HepG2 (cell line): ENCODE measurements at places on chromosomes 2 and 18.
A peak's percentile ranks its signal among the peaks of the same experiment; 100 is the strongest.

GRCh38 chr2:118047380-118047826, 33.5 kb upstream of the CCDC93 start:
- no peak overlapping the region for H3K4me3 ChIP-seq
- H3K27me3 ChIP-seq: no peaks in the 10 kb centered on the region
- no peak for DNase-seq
- no peak overlapping the region for H3K27ac ChIP-seq
- H3K4me1 ChIP-seq: peaks cover 18% of the 10 kb centered on the region; the same call in 1 of the 2 replicates

- no peaks in the 10 kb centered on the region for H3K4me1 ChIP-seq
- no peak for DNase-seq
- H3K27ac ChIP-seq: no peak overlapping the region
- 0 out of 3 replicates have a peak, but pooled peaks cover 8% of the 10 kb centered on the region for H3K27me3 ChIP-seq
- H3K36me3 ChIP-seq: no peaks in the 10 kb centered on the region
These were observed 342.1 kb downstream of the SLC4A3 start for GRCh38 chr2:219969508-219969907.

- no peaks in the 10 kb centered on the region for H3K36me3 ChIP-seq
- no peak for DNase-seq
- H3K4me1 ChIP-seq: peaks cover 13% of the 10 kb centered on the region
- no peak overlapping the region for H3K4me3 ChIP-seq
- H3K27ac ChIP-seq: no peak overlapping the region
- peaks cover 26% of the 10 kb centered on the region for H3K27me3 ChIP-seq
These were observed 81.6 kb downstream of the CIB4 start for GRCh38 chr2:26559556-26559955.

GRCh38 chr2:229343661-229344060, 72.6 kb upstream of the PID1 start:
- no peaks in the 10 kb centered on the region for H3K36me3 ChIP-seq
- H3K27me3 ChIP-seq: no peaks in the 10 kb centered on the region
- H3K4me3 ChIP-seq: no peak overlapping the region
- no peaks in the 10 kb centered on the region for H3K4me1 ChIP-seq
- DNase-seq: no peak

DNA sequence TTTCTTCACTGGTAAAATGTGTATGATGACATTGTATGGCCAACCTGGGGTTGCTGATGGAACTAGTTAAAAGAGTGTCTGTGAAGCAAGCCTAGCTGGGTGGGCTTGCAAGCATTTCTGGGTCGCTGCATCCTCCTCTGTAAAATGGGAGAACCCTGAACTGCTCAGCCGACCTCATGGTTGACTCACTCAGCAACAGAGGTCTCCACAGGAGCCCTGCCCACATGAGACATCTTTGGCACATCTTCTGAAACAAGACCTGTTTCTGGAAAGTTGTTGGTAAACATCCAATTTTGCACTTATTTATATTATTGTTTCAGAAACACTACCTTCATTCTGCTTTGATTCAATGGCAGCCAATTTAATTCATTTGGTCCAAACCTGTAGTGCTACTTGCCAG, 52.6 kb downstream of the BCL11A start:
- H3K27ac ChIP-seq: no peak overlapping the region
- no peak for DNase-seq
- no peaks in the 10 kb centered on the region for H3K36me3 ChIP-seq
- peaks cover 2% of the 10 kb centered on the region; the same call in 1 of the 2 replicates for H3K27me3 ChIP-seq
- H3K4me1 ChIP-seq: no peaks in the 10 kb centered on the region

GRCh38 chr18:51196118-51196810, 1.2 kb downstream of the MEX3C start:
- DNase-seq: no peak
- peaks cover 36% of the 10 kb centered on the region for H3K4me1 ChIP-seq
- H3K27ac ChIP-seq: peak overlapping the region; percentile 79
- peak overlapping the region; percentile 99 for H3K4me3 ChIP-seq

DNA sequence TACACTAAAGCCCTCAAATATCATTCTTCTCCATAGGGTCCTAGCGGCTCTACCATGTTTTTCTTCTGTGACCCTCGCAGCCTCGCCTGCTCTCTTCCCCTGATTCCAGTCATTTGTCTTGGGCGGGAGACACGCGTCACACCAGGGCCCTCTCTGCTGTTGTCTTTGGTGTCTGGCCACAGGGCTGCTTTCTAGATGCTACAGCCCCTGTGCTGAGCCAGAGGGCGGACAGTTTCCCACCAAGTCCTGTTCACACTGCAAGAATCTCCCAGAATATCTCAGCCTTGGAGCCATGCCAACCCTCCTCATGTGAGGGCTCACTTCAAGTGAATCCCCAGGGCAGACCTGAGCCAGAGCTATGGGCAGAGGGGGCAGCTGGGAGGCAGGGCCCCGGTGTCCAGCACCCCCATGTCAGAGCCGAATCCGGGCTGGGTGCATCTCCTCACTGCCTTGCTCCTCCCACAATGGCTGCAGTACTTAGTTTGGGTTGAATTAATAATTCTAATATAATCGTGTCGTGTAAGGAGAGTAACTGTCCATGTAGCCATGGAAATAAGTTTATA, 42.1 kb downstream of the DIPK1C start:
- peaks cover 45% of the 10 kb centered on the region; the same call in 2 of the 3 replicates for H3K27me3 ChIP-seq
- H3K4me3 ChIP-seq: no peak overlapping the region
- H3K36me3 ChIP-seq: no peaks in the 10 kb centered on the region
- H3K27ac ChIP-seq: no peak overlapping the region
- H3K4me1 ChIP-seq: no peaks in the 10 kb centered on the region

DNA sequence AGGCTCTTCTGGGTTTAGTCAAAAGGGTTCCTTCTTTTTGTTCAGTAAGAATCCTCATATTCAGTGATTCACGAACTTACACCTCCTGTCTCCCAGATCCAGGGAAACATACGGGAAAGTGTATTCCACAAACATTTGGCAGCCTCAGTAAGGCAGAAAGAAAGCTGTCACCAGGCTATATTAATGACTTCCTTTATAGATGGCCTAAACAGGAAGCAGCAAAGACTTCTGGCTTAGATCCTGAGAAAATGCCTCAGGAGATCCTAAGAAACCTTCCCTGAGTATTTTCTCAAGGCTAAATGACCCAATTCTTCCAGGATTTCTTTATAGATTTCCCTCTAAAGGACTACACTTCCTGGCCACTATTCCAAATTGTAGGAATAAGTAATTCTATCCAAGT, 1995.5 kb upstream of the CELF4 start:
- H3K27ac ChIP-seq: no peak overlapping the region
- H3K27me3 ChIP-seq: no peaks in the 10 kb centered on the region
- DNase-seq: no peak
- no peaks in the 10 kb centered on the region for H3K36me3 ChIP-seq
- H3K4me3 ChIP-seq: no peak overlapping the region

- no peaks in the 10 kb centered on the region for H3K4me1 ChIP-seq
- H3K36me3 ChIP-seq: no peaks in the 10 kb centered on the region
These were observed 22.5 kb downstream of the SLC14A2 start for GRCh38 chr18:45637546-45638327.

DNA sequence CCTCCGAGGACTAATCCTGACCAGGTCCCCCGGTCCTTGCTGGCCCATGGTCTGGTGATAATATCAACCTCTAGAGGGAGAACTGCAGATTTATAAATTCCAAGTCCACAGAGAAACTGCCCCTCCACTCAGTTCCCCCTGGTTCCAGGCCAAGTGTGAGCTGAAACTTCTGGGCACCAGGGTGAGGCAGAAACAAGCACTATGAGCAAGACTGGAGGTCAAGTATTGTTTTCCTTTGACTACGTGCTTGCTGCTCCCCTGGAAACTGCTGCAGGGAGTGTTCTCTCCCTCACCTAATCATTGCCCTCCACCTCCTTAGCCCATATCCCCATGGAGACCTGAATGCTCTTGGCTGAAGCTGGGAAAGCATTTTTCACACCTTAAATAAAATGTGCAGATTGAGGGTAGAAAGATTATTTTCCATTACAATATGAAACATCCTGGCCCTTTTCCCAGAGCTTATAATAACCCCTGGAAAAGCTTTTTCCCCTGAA, 135.2 kb downstream of the RDH14 start:
- no peak for DNase-seq
- no peak overlapping the region for H3K27ac ChIP-seq
- H3K4me3 ChIP-seq: no peak overlapping the region
- H3K36me3 ChIP-seq: no peaks in the 10 kb centered on the region
- H3K27me3 ChIP-seq: no peaks in the 10 kb centered on the region

DNA sequence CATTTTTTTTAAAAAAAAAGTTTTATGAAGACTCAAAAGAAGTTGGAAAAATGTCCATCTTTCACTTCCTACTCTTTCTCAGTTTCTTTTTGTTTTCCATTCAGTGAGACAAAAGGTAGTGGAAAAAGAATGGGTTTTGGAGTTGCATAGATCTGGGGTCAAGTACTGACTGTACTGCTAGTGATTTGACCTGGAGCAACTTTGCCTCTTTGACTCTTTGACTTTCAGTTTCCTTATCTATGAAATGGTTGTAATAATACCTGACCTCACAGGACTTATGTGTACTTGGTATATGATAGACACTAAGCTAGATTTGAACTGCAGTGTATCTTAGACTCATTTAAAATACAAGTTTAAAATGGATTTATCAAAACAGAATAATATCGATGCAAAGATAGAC, 3.5 kb upstream of the KCNE4 start:
- no peaks in the 10 kb centered on the region for H3K4me1 ChIP-seq
- no peaks in the 10 kb centered on the region for H3K36me3 ChIP-seq
- DNase-seq: no peak
- no peak overlapping the region for H3K4me3 ChIP-seq
- no peak overlapping the region for H3K27ac ChIP-seq
- H3K27me3 ChIP-seq: no peaks in the 10 kb centered on the region; the same call in none of the 2 replicates

GRCh38 chr2:191103774-191104173, 47.0 kb downstream of the STAT4 start:
- no peaks in the 10 kb centered on the region for H3K4me1 ChIP-seq
- H3K4me3 ChIP-seq: no peak overlapping the region
- no peak overlapping the region for H3K27ac ChIP-seq
- H3K27me3 ChIP-seq: peaks cover 3% of the 10 kb centered on the region; the same call in 1 of the 3 replicates
- DNase-seq: no peak

DNA sequence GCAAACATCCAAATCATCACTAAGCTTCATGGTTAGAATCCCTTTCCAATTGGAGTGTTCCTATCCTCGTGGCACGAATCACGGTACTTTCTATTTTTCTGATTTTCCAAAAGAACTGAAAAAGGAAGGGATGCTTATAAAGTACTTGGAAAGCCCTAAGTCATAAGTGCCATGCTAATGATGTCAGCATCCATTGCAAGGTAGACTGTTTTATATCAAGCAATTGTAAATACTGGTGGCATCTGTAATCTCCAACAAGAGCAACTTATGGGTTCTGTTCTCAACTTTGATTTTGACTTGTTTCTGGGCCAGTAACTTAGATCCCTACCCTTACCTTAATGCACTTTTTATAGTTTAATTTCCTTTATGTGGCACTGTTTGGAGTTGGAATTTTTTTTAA, 619.5 kb downstream of the BCL11A start:
- H3K27ac ChIP-seq: no peak overlapping the region
- no peak for DNase-seq
- H3K4me3 ChIP-seq: no peak overlapping the region
- no peaks in the 10 kb centered on the region for H3K4me1 ChIP-seq
- H3K36me3 ChIP-seq: no peaks in the 10 kb centered on the region

DNA sequence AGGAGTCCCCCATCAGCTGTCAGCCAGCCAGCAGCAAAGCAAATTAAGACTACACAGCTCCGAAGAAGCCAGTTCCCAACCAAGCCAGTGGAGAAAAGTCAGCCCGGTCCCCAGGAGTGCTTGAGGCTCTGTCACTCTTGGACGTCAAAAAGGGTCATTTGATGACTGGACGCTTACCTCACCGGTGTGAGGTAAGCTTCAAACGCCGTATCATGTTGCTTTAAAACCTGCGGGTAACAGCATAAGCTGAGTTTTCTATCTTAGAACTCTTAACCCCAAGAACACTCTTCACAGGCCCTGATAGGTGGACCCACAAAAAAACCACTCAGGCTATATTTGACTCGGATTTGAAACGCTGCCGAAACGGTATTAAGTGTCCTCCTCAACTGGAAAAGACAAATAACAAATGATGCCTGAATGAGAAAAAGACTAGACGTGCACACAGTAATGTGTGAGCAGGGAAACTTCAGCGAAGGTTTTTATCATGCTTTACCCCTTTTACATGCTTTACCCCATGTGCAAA, 682 bp upstream of the LNPK start:
- no peaks in the 10 kb centered on the region for H3K27me3 ChIP-seq
- peak overlapping the region; percentile 80 for H3K27ac ChIP-seq
- DNase-seq: peak; percentile 21

DNA sequence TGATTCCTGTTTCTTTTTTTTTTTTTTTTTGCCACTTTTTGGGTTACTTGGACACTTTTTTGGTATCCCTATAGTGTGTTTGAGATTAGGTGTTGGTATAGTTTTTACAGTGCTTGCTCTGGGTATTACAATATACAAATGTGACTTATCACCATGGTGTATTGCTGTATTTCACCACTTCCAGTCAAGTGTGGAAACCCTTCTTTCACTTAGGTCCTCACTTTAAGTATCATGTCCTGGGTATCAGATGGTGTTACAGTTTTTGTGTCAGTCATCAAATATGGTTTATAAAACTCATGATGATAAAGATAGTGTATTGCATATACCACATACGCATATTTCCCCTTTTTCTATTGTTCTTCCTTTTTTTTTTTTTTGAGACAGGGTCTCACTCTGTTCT, 1.8 kb downstream of the ATP9B start:
- peaks cover 30% of the 10 kb centered on the region for H3K4me1 ChIP-seq
- DNase-seq: no peak
- H3K4me3 ChIP-seq: no peak overlapping the region

DNA sequence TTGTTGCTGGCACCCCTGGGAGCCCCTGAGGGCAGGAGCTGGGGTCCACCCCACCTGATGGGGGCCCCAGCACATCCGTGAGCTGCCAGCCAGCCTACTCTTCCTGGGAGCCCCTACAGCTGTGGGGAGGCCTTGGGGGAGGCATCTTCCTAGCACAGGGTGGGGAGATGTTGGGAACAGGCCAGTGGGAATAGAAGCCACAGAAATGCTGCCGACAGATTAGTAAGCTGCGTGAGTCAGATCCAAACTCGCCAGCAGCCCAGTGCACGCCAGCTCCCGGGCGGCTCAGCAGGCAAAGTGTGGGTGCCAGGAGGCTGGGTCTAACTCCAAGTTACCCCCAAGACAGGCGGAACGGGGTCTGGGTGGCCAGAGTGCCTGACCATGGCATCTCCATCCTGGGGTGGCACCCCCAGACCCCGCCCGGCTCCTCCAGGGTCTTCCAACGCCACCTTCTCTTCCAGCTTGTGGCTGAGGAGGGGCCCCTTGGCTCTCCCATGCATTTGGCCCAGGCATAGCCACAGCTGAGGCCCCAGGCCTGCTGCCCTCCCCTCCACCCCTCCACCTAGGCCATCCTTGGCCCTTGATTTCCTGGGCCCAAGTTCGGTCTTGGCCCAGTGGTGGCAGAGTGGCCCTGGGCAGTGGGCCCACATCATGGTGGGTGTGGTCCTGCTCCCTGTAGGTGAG, 15.3 kb downstream of the CROCC2 start:
- DNase-seq: no peak
- peaks cover 16% of the 10 kb centered on the region; the same call in 1 of the 2 replicates for H3K27me3 ChIP-seq
- no peak overlapping the region for H3K27ac ChIP-seq

DNA sequence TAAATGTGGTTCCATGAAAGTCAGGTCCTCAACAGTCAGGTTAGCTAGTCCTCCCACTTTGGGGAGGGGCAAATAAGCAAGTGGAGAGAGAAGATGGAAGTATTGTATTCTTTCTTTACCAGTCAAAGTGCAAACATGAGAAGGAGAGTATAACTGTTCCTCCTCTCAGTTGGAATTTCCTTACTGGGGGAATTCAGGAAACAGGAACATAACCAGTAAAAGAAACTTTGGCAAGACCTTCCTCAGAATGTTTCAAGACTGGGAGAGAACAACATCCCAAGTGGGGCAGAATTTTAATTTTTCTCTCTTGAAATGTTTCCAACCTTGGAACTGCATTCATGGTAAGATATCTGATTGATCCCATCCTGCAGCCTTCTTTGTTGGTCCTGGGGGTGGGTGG, 552.4 kb upstream of the TNP1 start:
- H3K27ac ChIP-seq: no peak overlapping the region
- no peaks in the 10 kb centered on the region for H3K4me1 ChIP-seq
- no peak overlapping the region for H3K4me3 ChIP-seq
- DNase-seq: no peak
